Effector CD8-positive, alpha-beta T cell (primary cell): ENCODE measurements at places on chromosomes 5 and 9.

DNA sequence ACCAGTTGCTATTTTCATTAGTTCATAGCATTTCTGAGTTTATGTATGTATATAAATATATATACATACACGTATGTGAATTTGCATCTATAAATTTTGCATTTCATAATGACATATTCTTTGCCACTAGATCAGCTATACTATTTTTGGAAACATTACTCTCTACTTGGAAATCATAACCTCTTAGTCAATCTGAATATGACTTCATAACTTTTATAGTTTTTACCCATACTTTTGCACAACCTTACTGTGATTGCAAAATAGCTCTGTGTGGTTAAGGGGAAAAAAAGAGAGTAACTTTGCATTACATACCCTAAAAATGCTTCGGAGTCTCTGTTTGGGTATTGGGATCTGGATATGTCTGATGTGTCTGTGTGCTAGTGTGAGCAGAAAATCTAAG, 44.9 kb upstream of the ADAMTSL1 start:
- DNase-seq: no peak

DNA sequence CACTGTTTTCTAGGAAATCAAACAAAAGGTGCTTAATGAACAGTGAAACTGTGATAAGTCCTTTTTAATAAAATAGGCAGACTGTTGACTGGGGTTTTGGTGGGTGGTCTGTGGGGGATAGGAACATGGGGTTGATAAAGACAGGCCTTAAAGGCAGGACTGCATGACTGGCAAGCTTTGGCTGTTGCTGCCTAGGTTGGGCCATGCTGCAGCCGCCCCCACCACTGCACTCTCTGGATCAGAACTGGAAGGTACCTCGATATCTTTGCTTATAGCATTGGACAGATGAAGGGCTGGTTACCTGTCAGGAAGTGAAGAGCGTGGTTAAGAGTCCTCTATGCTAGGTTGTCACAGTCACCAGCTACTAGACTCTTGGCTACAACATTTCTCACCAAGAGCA, 24.4 kb downstream of the APBA1 start:
- no peak for DNase-seq

GRCh38 chr5:22938362-22938761, 85.2 kb upstream of the CDH12 start:
- no peak for DNase-seq

- DNase-seq: no peak
These were observed 280.4 kb downstream of the CDH9 start for GRCh38 chr5:26757941-26758340.

DNA sequence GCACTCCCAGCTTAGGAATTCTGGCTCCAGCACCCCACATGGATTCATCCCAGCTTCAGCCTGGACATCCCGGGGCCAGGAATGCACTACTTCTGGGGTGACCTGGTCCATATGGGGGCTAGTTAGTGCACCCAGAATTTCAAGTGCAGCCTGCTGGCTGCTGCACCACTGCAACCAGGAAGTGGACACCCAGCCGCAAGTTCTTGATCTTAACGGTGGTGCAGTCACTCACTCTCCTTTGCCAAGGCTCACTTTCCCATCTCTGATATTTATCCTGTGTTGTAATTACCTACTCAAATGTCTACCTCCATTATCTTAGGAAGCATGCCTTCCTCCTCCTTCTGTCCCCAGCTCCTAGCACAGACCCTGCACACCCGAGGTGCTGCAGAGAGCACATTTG, 26.2 kb upstream of the RAB14 start:
- no peak for DNase-seq

GRCh38 chr5:173498739-173499470, 117.5 kb downstream of the BOD1 start:
- no peak for DNase-seq
